ENCODE measurements at places on chromosomes 1 and 21. TPM values are rescaled to one million over a fixed set of nuclear protein-coding genes. Genes with fewer than 3 reads are reported as not detected.

DNA sequence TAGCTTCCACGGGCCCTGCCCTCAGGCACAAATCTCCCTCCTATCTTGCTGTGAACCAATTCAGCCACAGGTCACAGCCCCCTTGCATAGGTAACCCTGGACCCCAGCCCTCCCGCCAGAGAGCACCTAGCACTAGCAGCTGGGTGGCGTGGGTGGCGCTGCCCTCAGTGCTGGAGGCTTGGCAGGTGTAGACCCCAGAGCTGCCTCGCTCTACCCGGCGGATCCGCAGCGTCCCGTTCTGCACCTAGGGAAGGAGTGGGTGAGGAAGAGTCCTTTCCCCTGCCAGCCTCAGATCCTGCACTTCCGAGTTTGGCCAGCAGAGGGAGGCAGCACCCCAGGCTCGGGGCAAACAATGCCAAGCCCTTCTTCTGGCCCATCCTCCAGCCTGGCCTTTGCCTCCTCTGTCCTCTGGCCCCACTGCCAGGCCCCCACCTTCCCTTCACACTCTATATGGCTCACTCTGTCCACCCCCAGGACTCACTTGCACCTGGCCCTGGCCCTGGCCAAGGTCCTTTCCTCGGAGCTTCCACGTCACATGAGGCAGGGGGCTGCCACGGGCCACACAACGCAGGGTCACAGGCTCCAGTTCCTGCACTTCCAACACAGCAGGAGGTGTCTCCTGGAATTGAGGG lies 9.0 kb downstream of the IGSF9 start:
- peak; percentile 84 for DNase-seq

BTBD19 gene
- total RNA-seq: 8.3 TPM

DNA sequence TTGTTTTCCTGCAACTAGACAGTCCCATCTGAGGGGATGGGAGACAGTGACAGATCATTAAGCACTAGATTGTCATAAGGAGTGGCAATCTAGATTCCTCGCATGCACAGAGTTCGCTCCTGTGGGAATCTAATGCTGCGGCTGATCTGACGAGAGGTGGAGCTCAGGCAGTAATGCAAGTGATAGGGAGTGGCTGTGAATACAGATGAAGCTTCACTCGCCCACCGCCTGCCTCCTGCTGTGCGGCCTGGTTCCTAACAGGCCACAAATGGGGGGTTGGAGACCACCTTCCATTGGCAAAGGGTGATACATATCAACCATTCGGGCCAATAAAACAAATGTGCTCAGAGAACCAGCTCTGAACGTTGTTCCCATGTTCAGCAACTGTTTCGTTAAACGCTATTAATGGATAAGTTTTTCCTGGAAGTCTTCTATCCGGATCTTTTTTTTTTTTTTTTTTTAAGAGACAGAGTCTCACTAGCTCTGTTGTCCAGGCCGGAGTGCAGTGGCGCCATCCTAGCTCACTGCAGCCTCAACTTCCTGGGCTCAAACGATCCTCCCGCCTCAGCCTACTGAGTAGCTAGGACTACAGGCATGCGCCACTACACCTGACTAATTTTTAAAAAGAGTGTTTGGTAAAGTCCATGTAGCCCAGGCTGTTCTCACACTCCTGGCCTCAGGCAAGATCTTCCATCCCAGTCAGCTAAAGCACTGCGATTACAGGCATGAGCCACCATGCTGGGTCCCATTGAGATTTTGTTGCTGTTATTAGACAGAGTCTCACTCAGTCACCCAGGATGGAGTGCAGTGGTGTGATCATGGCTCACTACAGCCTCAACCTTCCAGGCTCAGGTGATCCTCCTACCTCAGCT lies 8.7 kb upstream of the RSRP1 start:
- no peak for DNase-seq

RAB42 gene
- not detected for total RNA-seq

DNA sequence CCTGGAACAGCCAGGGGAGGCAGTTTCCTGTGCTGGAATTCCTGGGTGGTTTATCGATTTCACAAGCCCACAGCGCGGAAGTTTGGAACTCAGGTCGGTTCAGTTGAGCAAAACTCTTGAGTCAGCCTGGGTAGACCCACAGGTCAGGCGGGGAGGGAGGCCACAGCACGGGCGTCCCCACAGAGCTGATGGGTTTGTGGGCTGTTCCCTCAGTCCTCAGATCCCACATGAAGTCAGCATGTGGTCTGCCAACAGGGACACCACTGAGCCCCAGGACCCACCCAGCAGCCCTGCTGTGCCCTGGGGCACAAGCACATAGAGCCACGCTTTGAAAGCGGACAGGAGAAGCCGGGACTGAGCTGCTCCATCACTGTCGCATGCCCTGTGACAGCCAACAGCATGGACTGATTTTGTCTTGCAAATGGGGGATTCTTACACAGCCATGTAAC lies 17.4 kb downstream of the BMP8A start:
- no peak for DNase-seq

ADGRB2 gene
- total RNA-seq: 0.65 TPM

- no peak for DNase-seq
These were observed 49.8 kb upstream of the GADD45A start for GRCh38 chr1:67635055-67635809.

GRCh38 chr1:205012391-205013140 lies 30.4 kb upstream of the CNTN2 start:
- DNase-seq: no peak

DNA sequence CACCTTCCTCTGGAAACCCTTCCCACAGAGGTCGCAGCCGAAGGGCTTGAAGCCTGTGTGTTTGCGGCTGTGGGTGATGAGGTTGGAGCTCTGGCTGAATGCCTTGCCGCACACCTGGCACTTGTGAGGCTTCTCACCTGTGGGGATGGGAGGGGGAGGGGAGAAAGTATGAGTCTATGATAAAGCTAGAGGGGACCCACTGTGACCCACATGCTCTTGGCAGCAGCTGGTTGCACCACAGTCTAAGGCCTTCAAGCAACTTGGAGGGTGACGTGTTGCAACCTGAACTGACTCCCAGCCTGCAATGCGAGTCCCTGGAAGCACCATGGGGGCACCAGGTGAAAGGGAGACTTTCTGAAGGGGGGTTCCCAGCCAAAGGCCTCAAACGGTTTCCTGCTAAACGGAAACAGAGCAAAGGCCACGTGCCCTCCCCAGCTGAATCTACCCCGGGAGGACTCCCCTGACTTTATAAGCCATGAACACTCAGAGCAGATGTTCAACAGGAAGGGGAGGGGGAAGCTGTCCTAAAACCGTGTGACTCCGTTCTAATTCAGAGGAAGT lies 10.6 kb downstream of the GFI1 start:
- peak; percentile 61 for DNase-seq

GRCh38 chr1:110258734-110259133 lies 48.6 kb downstream of the KCNC4 start:
- no peak for DNase-seq

LINGO4 gene
- total RNA-seq: 0.16 TPM

DNA sequence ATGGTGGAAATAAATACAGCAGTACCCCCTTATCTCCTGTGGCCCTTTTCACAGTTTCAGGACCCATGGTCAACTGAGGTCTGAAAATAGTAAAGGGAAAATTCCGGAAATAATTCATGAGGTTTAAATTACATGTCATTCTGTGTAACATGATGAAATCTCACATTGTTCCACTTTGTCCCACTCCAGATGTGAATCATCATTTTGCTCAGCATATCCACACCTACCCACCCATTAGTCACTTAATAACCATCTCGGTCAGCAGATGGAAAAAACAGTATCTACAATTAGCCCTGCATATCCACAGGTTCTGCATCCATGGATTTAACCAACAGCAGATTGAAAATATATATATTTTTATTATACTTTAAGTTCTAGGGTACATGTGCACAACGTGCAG lies 86.9 kb upstream of the GORAB start:
- no peak for DNase-seq

ZNF691 gene
- 5.5 TPM for total RNA-seq

- no peak for DNase-seq
These were observed 165.7 kb upstream of the SYT6 start for GRCh38 chr1:114319418-114319817.

DNA sequence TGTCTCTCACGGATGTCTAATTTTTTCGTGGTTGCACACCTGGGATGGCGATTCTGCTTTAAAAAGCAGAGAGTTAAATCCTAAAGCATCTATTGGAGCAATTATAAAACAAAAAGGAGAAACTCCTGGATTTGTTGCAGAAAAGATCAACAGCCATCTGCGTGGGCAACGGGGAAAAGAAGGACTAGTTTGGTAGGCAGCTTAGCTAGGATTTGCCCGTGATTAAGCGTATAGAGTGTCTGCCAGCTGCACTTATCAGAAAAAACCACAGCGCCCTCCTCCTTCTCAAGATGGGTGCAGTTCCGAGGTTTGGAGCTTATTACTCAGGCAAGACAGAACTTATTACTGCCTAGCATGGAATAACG lies 526 bp upstream of the SLC25A24 start:
- peak; percentile 40 for DNase-seq

GRCh38 chr1:238537641-238538040 lies 646.9 kb upstream of the ZP4 start:
- no peak for DNase-seq

PTGS2 gene
- 1.2 TPM for total RNA-seq

SPATA45 gene
- total RNA-seq: not detected

GRCh38 chr1:246161626-246162025 lies 345.5 kb downstream of the SMYD3 start:
- DNase-seq: no peak

EXO1 gene
- 36.1 TPM for total RNA-seq

GRCh38 chr1:193210996-193211395 lies 24.6 kb upstream of the B3GALT2 start:
- DNase-seq: no peak

DNA sequence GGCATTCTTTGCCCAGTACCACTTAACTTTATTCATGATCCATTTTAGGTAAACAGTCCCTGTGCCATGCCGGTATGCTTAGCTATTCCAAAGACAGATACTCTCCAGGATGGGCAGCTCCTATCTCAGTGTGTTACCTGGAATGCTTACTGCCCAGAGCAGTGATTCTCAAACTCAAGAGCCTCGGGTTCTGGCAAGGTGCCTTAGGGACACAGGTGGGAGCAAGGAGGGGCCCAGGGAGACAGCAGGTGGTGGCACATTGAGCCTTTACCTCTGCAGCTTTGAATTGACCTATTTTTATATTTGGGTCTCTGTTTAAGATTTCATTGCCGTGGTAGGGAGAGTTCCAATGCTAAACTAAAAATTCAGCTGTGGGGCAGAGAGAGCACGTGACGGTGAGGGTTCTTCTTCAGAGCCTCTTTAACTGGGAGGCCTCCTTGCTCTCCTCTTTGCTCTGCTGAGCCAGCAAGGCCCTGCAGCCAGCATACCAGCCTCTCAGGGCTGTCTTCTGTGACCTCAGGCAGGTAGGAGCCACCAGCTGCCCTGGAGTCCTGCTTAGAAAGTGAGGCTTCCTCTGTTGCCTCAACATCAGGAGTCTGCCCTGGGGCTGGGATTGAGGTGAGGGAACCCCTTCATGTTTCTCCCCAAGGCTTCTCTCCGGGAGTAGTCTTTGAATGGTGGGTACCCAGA lies 20.2 kb downstream of the PHGDH start:
- DNase-seq: no peak

- DNase-seq: no peak
These were observed 11.0 kb downstream of the PRDM15 start for GRCh38 chr21:41868062-41868710.

DNA sequence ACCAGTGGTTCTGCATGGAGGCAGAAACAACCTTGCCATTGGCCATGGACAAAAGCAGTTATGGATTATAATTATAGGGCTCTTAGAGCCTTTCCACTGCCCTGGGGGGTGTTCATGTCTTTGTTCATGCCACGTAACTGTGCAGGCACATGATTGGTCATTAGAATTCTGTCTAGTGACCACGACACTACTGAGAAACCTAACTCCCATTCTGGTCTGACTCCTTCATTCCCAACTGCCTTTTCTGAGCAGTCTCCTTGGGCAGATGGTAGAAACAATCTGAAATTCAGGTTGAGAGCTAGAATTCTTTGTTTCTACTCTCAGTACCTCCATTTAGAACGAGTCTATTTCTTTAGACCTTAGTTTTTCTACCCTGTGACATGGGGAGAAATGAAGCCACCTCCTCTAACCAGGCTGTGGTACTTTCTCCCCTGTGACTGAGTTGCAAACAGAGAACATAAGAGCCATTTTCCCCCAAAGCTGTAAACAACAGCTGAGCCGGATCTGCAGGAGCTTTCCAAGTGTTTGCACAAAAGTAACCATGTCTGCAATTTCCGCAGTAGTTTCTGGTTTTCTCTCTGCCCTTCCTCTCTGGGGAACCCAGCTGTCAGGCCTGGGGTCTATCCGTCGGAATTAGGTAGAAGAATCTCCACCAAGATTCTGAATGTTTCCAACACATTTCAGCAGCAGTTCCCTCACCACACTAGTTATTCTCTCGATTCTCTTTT lies 37.7 kb upstream of the IPO9 start:
- DNase-seq: no peak

GRCh38 chr1:60090655-60091054 lies 17.1 kb upstream of the C1orf87 start:
- DNase-seq: no peak

PDE9A gene
- total RNA-seq: 0.90 TPM

DNA sequence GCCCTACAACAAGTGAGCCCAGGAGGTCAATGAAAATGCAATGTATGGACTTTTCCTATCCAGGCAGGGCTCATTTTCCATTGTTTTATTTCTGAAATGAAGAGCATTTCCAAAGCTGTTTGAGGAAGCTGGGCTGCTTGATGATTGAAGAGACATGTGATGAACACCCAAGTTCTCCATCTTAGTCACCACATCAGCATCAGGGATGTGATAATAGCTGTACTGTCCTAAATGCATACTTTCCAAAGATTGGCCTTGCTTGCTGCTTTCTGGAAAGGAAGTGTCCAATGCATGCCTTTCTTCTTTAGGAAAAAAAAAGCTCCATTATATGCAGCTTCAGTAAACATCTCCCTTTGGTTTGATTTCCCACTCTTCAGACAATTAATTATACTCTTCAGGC lies 425.9 kb upstream of the RUNX1 start:
- DNase-seq: no peak

TFB2M gene
- 41.7 TPM for total RNA-seq

DNA sequence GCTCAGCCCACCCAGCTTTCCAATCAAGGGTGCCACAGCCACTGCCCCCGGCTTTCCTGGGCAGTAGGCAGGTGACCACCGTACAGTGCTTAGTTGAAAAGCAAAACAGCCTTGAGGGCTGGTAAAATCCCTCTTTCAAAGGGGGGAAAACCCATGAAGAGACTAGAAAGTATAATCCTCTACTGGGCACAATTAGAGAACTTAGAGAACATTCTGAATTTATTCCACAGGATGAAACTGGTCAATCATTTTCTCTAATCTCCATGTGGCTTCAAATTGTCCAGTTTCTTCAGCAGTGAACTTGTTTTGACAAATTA lies 15.3 kb upstream of the LRRC47 start:
- DNase-seq: no peak

Data from activated T-cell treated with anti-CD3 and anti-CD28 coated beads, Interleukin-2, amount 50 U/mL, for 4 hours (primary cell).